Activated B cell treated with CpG ODN at 0.5 μM for 24 hours (primary cell): ENCODE measurements at places on chromosomes 12 and 14.

- DNase-seq, result no peak
Observed at GRCh38 chr14:95330591-95331370, 11.1 kb upstream of the CLMN start.

DNA sequence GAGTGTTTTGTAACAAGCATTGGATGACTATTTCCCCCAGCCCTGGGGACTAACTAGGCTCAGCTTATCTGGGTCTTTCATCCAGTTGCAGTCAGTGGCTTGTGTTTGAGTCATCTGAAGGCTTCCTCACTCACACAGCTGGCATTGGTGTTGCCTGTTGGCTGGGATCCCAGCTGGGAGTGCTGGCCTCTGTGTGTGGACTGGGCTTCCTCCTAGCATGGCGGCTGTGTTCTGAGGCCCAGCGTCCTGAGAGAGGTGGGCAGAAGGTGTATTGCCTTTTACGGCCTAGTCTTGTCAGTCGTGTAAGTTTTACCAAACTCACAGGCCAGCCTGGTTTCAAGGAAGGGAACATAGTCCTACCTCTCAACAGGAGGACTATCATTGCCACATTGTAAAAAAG, 28.3 kb upstream of the PPP2R5C start:
- no peak for DNase-seq

DNA sequence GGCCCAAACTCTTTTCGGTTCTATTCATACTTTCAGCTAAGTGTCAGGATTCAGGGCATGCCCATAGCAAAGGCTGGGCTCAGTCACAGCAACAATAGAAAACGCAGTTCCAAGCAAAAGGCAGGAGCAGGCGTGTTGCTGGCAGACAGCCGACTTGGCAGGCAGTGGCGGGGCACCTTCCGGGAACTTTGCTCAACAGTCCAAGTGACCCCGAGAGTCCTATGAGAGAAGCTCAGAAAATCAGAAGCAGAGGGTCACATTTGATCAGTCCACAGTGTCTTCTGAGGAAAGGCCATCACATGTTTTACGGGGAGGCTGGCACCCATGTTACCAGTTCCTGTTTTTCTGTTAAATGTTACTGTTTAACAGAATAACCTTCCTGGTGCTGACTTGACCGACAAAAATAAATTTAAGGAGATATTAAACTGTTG, 115.0 kb downstream of the DACT1 start:
- DNase-seq, result no peak

DNA sequence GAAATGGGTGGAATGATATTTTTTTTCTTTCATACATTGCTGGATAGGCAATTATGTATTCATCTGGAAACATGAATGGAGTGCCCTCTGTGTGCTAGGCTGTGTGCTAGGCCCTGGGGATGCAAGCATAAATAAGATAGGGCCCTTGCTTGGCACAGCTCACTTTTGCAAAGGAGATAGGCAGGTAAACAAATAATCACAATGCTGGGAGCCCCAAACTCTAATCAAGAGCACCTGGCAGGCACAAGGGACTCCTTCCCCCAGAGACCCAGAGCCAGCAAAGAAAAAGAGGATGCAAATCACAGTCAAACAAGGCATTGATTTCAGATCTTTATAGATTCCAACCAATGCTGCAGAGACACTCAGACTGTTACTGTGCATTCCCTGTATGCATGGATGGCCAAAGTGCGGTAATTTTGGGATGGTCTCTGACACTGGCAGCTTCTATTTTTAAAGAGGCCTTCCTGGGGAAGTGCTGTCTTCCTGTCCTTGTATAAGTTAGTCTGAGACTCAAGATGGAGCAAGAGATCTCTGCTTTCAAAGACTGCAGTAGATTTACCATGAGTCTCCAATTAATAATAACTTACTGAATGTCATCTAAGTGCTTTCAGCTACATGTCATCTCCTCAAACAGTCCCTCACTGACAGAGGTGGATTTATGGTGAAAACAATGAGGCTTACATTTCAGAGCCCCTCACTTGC, 45.1 kb upstream of the CPM start:
- no peak for DNase-seq

DNA sequence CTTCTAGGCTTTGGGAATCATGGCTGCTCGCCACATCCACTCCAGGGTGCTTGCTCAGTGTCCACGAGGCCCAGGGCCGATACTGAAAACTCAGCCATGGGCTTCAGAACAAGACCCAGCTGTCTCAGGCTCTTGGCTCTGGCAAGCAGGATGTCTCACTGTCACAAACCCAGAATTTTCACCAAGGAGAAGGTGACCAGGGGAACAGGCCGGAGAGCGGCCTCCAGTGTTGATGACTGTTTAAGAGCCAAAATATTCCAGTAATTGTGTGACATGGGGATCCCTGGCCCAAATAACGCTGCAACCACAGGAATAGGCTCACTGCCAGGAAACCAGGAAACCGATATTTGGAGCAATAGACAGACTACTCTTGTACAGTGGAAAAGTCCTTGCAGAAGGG, 9.8 kb upstream of the SERPINA5 start:
- DNase-seq, result no peak

DNA sequence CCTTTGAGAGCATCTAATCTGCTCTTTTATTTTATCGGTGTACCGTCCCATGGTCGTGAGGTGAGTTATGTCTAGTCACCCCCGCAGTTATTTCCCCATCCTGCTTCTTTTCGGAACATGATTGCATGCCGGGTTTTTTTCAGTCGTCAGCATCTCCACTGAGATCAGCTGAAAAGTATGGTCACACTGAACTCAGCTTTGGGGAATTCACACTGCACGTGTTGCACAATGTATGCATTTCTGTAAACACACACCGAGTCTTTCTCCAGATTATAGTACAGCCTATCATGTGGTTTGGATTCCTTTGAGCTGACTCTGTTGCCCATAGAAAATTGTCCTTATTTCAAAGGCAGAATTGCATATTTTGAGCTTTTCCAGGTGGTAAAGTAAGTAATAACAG, 24.6 kb downstream of the PLXNC1 start:
- no peak for DNase-seq

- DNase-seq, result no peak
Observed at GRCh38 chr12:120851444-120851843, 52.7 kb downstream of the SPPL3 start.

DNA sequence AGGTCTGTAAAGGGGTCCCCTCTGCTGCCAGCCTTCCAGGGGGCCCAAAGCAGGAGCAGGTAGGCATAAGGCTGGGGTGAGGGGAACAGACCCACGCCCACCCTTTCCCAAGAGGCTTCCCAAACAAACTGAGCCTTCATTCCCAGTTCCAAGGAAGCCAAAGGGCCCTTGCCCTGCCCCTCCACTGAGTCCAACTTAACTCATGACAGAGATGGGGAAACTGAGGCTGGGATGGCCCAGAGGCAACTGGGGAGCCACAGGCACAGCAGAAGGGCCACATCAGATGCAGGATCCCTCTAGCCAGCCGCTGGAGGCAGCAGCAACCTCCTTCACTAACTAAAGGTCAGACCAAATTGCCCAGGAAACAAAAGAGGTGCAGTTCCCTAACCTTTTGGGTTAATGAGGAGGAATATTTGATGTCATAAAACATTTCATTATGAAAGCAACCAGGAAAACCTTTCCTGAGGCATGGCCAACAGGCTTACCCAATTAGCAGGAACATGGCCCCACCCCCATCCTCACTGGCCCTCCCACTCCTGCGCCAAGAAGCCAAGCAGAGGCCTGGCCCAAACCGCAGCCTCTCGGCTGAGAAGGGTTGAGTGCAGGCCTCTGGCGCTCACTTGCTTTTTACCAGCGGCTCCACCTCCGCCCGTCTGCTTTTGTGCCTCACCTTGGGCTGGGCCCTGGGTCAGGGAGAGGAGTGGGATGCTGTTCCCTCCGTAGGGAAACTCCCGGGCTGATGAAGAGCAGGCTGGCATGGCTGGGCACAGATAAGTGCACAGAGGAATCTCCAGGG, 293.5 kb upstream of the RTL1 start:
- no peak for DNase-seq

DNA sequence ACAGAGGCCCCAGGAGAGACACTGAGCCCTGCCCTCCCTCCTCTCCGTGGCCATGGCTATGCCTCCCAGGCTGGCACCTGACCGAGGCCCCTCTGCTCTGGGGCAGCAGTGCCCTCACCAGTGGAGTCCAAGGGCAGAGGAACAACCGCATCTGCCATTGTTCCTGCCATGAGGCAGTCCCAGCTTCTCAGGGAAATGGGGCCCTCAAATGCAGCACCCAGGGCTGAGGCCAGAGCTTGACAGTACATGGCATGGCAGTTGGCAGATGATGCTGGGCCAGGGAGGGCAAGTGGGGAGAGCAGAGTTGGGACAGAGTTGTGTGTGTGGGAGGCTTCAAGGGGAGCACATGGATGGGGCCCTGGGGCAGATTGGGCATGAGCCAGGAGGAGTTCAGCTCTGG, 21.1 kb upstream of the KRT77 start:
- DNase-seq, result no peak

DNA sequence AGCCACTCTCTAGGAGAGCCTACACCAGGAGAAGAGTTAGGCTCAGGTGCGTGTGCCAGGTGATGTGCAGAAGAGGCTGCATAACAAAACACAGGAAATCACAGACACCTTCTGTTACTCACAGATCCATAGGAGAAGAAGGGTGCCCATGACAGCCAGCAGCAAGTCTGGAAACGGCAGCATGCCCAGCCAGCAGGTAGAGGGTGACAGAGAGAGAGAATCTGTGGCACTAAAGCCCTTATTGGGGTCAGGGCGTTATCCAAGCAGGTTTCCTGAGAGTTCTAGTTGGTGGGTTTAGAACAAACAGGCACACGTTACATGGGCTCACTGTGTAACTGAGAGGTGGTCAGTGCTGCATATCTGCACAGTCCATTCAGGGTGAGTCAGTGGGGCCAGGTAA, 14.9 kb upstream of the SLC8A3 start:
- no peak for DNase-seq

DNA sequence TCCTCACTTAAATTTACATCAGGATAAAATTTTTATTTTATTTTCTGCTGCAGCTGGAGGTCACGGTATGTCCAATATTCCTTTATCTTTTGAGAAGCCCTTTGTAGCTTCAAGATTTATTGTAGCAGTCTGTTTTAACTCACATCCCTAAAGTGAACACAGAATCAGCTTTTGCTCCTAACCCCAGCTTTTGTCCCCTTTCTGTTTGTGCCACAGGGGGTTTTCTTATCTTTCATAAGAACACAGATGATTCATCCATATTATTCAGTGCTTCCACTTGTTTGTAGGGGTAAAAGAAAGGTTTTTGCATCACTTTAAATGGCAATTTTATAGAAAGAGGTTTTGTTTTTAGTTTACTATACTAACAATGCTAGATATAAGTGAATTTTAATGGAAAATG, 21.8 kb upstream of the PIK3C2G start:
- no peak for DNase-seq

GRCh38 chr12:10033783-10034545, 3.5 kb downstream of the CLEC9A start:
- no peak for DNase-seq
